ELR (cell line): ENCODE measurements at places on chromosomes 4 and X.

DNA sequence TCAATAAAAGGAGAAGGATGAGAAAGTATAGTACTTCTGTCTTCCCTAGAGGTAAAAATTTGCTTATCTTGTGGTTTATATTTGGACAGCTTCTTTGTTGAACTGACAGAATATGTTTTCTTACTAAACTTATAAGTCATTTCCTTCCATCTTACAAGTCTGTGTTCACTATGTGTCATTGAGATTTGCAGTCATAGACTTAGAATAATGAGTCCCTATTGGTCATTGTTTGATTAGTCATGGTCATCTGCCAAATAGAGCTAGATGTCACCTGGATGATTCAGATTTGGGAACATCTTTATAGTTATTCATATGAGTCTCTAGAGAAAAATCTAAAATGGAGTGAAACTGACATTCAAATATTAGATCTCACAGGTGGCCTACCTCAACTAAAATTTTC, 51.5 kb downstream of the SPATA18 start:
- DNase-seq, result peak; percentile 69

GRCh38 chr4:15144967-15145295, 142.7 kb downstream of the CPEB2 start:
- DNase-seq, result no peak

GRCh38 chr4:89754531-89754930, 82.4 kb downstream of the SNCA start:
- DNase-seq, result peak; percentile 22

DNA sequence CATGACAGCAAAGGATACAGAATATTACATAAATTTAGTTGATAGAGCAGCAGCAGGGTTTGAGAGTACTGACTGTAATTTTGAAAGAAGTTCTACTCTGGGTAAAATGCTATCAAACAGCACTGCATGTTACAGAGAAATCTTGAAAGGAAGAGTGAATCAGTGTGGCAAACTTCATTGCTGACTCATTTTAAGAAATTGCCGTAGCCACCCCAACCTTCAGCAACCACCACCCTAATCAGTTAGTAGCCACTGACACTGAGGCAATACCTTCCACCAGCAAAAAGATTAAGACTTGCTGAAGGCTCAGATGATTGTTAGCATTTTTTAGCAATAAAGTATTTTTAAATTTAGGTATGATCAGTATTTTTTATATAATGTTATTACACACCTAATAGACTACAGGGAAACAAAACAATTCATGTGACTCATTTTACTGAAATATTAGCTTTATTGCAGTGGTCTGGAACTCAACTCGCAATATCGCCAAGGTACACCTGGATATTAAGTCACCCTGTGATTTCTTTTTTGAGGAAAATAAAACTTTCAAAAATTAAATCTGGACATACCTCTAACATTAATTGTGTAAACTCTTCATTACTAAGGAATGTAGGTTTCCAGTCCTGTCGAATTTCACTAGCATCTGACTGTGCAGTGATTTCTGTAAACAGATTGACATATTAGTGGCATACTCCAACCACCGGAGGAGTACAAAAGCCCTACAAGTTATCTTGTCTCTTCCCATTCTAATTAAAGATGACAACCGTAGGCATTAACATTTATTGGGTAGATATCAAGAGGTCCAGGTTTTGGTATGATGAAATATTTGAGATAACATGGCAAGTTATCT, 71.1 kb downstream of the CLOCK start:
- DNase-seq, result peak; percentile 81

- no peak for DNase-seq
Measured at GRCh38 chr4:139142087-139142486, 34.9 kb downstream of the ELF2 start.

- no peak for DNase-seq
Measured at GRCh38 chrX:1411326-1411725, 19.4 kb upstream of the SLC25A6 start.

- DNase-seq, result peak; percentile 8
Measured at GRCh38 chrX:109270580-109271484, 211.1 kb downstream of the GUCY2F start.
